ENCODE measurements at places on chromosomes 4 and X. TPM values are rescaled to one million over a fixed set of nuclear protein-coding genes. Genes with fewer than 3 reads are reported as not detected.

The MAOA gene
- 497 TPM for total RNA-seq

The TEX13B gene
- total RNA-seq: not detected

The OCIAD1 gene
- total RNA-seq: 123 TPM

The TAF7L gene
- total RNA-seq: not detected

The GPC3 gene
- 2.9 TPM for total RNA-seq
